Activated CD4-positive, alpha-beta T cell treated with anti-CD3 and anti-CD28 coated beads, Interleukin-10, Interleukin-2, amounts not matched to agents 100 ng/mL and 50 ng/mL, durations not matched to agents 16 hours and 8 hours (primary cell): ENCODE measurements at places on chromosomes 4 and X.

DNA sequence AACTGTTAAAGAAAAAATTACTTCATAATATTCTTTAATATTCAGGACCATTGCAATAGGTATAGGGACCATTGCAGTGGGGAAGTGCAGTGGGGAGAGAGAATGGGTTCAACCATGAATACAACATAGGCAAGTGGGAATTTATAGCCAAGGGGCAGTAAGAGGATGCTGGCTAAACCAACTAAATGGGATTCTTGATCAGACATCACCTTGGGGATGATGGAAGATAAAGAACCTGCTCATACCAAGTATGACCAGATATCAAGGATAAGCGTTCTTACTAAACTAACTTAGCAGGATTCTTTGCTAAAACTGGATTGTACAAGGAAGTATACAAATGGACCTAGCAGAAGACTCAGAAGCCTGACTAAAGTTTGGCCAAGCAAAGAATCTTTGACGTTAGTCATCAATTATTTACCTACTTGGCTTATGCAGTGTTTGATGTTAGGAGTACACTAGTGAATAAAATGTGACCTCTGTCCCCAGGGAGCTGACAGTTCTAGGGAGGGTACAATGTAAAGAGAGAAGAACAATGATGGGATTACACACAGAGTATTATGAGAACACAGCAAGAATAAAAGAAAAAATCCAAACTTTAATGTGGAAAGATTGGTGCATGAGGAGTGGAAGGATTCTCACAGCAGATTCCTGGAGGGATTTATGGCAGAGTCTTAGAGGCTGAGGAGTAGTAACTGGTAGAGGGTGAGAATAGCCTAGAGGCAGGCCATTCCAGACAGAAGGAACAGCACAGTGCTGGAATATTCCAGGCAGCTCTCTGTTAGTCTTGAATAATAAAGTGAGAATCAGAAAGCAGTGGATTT, 54.7 kb upstream of the MYOZ2 start:
- no peak for DNase-seq

DNA sequence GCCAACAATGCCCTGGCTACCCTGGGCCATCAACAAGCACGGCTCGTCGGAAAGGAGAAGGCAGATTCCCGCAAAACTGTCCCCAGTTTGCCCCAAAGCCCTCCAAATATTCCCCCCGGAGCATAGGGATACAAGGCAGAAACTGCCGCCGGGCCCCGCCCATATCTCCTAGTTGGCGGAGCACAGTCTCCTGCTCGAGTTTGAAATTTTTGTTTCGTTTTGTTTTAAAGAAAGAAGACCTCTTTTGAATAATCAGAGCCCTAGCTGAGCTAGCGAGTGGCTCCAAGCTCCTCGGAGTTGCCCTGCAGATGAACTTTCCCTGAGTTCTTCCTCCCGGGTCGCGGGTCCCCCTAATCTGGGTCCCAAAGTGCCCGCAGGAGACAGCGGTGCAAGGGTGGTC, 138.1 kb upstream of the ZIC3 start:
- DNase-seq, result no peak

- DNase-seq, result peak; percentile 31
Observed at GRCh38 chr4:54268151-54268550, 39.1 kb downstream of the PDGFRA start.

GRCh38 chr4:119211867-119212233, 663 bp upstream of the USP53 start:
- no peak for DNase-seq

DNA sequence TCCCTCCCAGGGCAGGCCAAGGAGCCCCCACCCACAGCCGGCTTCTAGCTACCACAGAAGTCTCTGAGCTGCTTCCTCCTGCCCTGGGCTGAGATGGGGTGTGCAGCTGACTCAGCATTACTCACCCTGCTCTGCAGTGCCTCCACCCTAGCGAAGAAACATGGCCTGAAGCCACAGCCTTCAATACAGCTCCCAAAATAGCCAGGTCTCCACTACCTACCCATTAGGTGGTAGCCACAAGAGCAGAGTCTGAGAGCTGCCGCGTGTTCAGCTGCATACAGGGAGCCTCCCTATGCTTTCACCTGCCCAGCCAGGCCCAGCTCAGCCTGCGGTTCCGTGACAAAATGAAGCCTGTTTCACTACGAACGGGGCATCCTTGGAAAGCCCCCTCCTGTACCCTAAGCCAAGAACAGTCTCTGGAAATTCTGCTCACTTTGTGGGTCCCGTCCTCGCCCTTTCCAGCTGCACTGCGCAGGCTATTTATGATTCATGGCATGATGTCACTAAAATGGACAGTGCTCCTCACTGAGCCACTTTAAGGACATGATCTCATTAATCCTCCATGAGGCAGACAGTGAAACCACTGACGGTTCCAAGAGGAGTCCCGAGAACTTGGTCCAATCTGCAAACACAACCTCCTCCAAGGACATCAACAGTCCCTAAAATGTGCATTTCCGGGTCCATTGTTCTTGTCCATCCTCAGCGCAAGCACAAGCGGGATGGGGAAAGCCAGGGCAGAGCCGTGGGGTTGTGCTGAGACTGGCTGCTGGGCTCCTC, 20.2 kb downstream of the WDR1 start:
- DNase-seq, result peak; percentile 91

DNA sequence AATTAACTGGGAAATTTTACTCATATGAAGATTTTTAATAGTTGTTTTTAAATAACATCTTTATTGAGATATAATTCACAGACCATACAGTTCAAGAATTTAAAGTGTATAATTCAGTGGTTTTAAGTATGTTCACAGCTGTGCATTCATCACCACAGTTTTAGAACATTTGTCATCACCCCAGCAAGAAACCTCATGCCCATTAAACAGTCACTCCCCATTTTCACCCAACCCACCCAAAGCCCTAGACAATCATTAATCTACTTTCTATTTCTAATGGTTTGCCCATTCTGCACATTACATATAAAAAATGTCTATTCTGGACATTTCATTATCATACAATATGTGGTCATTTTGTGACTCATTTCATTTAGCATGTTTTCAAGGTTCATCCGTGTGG, 2.8 kb downstream of the UPRT start:
- no peak for DNase-seq

GRCh38 chr4:92328095-92328494, 24.3 kb downstream of the GRID2 start:
- no peak for DNase-seq

GRCh38 chr4:115781528-115782146, 668.2 kb upstream of the NDST4 start:
- DNase-seq, result no peak

DNA sequence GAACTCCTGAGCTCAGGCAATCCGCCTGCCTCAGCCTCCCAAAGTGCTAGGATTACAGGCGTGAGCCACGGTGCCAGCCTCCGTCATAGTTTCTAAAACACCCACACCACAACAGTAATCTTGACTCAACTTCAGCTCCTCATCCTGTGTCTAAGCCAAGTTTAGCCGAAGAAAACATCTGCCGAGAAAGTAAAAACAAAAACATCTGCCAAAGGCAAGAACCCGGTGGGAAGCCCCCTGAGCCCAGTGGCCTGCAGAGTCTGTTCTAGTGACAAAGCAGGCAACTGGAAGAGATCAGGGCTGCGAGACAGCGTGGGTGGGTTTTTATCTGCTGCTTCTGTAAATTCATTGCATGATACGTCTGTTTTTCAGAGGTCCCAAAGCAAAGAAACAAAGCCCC, 26.6 kb upstream of the CD99 start:
- DNase-seq, result no peak

- DNase-seq, result no peak
Observed at GRCh38 chr4:26490111-26490959, at the start of gene CCKAR. Gene CCKAR, minus strand, starts transcription at chr4:26490484. Its CDS starts 217 bp downstream, at chr4:26490267.

DNA sequence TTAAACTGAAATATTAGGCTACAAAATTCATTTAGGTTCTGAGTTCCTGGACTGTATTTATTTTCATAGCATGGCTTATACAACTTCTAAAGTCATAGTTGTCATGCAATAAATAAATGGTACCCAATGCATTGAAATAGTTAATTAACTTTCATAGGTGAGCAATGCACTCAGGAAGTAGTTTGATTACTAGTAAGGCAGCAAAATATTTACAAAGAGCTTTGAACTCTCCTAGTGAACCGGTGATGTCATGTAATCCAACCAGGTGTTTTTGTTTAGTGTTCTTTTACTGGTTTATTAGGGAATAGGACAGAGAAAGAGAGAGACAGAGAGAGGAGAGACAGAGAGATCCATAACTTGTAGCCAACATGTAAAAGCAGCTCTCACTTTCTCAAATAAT, 228.6 kb upstream of the CTSO start:
- no peak for DNase-seq

DNA sequence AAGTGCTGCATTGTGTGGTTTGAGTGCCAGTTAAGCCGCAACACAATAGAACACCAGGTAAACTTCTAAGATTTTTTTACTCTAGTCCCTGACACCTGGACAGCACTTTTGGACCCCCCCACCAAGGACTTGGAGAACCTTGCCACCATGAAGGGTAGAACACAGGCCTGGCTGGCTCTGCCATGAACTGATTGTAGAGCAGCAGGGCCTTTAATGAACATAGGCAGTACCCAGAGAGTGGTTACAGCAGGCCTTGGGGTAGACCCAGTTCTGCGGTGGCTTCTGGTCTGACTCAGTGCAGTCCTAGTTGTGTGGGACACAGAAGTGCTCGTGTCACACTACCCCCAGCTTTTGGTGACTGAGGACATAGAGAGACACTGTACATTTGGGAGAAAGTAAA, 648.3 kb downstream of the PCDH19 start:
- no peak for DNase-seq

DNA sequence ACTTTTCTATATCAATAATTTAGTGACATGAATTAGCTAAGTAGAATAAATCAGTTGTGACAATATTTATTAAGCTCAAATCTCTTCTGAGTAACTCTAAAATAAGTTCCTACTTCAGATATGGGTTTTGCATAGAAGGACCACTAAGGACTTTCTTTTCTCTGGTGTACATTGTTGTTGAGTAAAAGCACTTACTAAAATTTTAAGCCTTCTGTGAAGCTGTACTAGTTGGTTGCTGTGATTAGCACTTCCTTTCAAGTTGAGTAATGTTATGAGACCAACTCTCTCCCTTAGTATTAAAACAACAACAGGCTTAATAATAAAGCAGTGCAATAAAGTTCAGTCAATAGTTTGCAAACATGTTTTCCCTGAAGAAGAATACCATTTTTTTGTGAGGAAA, 667.4 kb upstream of the NDST4 start:
- no peak for DNase-seq

- no peak for DNase-seq
Observed at GRCh38 chr4:162443510-162443909, 279.7 kb upstream of the FSTL5 start.

DNA sequence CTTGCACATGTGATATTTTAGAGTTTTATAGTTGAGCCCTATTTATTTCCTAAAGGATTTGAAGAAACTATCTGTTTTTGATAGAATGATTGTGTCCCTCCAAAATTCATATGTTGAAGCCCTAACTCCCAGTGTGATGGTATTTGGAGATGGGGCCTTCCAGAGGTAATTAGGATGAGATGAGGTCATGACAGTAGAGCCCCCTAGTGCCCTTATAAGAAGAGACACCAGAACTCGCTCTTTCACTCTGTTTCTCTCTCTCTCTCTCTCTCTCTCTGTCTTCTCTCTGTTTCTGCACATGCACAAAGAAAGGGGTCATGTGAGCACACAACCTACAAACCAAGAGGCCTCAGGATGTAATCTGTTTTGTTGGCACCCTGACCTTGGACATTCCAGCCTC, 921.9 kb upstream of the DIAPH2 start:
- DNase-seq, result no peak

DNA sequence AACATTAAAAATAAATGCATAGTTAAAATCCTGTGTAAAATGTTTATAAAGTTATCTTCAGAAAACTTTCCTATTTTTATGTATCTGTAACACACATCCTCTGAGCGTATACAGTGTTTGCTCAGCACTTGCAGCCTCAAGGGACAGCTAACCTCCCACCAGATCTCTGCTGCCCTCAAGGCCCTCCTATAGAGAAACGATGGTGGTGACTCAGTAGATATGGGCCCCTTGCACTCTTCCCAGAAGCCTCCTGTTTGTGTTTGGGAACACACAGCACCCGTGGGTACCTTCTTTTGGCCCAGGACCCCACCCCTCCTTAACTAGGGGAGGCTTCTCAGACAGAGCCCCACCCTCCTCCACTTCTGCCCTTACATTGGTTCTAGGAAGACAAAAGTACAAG, 26.7 kb downstream of the PJA1 start:
- no peak for DNase-seq

DNA sequence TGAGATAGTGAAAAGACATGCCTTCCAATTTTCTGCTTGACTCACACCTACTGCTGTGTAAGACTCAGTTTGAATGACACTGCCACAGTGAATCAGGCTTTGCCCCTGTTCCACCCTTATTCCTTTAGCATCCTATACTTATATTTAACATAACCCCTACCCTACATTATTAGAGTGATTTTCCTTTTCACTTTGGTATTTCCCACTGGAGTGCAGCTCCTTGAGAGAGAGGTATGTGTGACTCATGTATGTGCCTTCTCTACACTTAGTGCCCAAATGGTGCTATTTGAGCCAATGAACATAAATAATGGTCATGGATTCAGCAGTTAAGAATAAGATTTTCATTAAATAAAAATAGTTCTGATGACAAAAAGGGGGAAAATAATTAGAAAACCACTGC, 69.5 kb downstream of the RRAGB start:
- DNase-seq, result no peak

- no peak for DNase-seq
Observed at GRCh38 chr4:7327341-7327885, 107.3 kb downstream of the PSAPL1 start.

- no peak for DNase-seq
Observed at GRCh38 chrX:112889400-112889799, 48.8 kb upstream of the AMOT start.

DNA sequence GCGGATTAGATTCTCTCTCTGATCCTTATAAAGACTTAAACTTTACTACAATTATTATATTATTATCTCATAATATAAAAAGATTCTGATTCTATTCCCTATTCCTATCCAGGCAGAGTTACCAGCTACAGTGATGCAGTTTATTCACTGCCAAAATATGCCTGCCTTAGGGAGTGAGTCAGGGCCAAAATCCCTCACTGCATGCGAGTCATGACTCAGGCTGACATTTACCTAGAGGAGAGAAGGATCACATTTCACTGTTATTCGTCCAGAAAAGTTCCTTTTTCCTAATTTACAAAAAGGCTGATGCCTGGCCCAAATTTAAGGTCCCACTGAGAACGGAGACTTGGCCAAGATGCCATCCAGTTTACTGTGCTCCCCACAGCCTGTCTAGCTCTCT, 168.5 kb upstream of the LDB2 start:
- DNase-seq, result no peak

DNA sequence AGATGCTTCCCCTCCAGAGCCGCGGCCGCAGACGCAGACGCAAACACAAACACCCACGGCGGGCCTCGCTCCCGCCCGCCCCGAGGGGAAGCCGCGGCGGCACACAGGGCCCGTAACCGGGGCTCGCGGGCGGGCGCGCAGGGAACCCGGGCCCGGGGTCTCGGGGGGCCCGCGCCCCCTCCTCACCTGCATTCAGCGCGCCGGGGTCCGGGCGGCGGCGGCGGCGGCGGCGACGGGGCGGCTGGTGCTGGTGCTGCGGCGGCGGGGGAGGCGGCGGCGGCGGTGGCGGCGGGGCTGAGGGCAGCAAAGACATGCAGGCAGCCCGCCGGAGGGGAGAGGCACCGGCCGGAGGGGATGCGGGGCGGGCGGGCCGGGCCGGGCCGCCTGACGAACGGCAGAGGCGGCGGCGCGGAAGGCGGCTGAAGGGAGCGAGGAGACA, 255 bp upstream of the CNOT6L start:
- DNase-seq, result no peak
